Activated CD8-positive, alpha-beta memory T cell treated with anti-CD3 and anti-CD28 coated beads for 48 hours (primary cell): ENCODE measurements at places on chromosomes 11 and 22.

GRCh38 chr22:27699383-27700019 is 102.1 kb downstream of the MN1 start:
- no peak for DNase-seq

- DNase-seq = no peak
These were observed 77.6 kb downstream of the LUZP2 start for GRCh38 chr11:24574461-24574860.

DNA sequence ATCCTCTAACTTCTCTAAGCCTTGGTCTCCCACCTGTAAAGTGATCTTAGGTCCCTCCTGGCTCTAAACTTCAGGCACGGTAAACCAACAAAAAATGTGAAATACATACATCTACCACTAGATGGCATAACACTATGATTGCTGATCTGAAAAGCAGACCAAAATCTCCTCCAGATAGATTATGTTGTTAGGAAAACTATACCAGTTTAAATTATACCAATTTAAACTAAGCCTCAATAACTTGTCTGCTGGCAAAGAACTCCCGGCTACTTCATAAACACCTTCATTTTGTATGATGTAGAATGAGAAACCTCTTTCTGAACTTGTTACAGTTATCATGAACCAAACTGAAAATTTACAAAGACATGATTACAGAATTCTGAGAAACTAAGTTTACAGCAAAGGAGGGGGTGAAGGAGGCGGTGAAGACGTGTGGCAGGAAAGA is 85.9 kb downstream of the SBF2 start:
- no peak for DNase-seq

GRCh38 chr11:11409901-11410300 is 56.9 kb upstream of the CSNK2A3 start:
- no peak for DNase-seq

DNA sequence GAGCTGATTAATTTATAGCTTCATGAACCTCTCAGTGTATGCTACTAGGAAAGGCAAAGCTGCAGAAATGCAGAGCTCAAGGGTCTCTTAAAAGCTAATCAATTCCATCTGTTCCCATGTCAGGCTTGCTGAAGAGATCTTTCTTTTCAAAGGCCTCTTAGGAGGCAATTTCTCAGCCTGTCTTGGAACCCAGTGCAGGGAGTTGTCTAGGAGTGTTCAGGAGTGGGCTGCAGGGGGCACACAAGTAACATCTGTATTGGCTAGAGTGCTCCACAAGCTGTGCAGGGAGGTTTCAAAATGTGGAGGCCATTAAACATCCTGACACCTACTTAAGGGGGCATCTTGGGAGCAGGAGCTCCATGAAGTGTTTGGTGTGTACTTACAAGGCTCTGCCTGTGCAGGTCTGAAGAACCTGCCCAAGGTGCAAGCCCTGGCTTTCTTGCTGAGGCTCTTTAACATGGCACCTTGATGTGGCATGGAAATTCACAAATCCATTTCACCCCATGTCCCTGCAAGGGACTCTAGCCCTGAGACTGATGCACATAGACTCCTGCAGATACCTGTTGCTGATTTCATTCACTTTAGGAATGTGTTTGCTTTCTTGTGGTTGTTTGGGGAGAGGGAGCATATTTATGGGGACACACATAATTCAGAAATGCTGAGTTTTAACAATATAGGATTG is 134.7 kb downstream of the ME3 start:
- no peak for DNase-seq

- no peak for DNase-seq
These were observed 54.6 kb downstream of the CHRDL2 start for GRCh38 chr11:74676596-74676995.

GRCh38 chr11:123454060-123454651 is 24.1 kb downstream of the GRAMD1B start:
- peak; percentile 55 for DNase-seq

- no peak for DNase-seq
These were observed 60.2 kb downstream of the TNRC6B start for GRCh38 chr22:40237788-40238424.

GRCh38 chr11:44556735-44557409 is 8.6 kb upstream of the CD82 start:
- peak; percentile 23 for DNase-seq

DNA sequence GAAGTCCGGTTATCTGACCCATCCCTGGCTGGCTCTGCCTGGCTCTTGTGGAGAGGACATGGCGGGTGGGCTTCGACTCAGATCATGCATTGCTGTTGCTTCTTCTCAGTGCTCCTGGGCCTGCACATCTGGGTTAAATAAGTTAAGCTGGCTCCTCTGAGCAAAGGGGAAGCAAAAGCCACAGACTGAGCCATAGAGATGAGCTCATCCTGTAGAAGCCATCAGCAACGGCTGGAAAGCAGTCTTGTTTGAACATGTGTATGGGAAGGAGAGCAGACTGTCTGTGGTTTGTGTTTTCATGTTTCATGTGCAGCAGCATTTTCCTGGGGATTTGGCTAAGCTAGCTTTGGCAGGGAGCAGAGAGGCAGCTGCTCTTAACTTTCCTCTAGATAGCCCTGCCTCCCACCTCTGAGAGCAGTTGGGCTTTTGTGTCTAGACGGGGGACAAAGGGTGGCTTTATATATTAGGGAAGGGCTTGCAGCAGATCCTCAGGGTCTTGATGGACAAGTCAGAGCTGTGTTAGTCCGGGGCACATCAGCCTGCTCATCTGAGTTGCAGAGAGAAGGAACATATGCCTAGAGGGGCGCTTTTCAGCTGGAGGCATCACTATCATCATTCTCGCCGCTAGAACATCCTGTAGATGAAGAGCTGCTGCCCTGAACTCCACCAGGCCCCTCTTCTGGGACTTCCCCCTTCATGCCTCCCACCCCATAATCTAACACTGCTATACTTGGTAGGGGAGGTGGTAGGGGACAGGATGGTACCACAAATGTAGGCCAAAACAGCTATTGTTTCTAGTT is 14.9 kb downstream of the DCPS start:
- no peak for DNase-seq

DNA sequence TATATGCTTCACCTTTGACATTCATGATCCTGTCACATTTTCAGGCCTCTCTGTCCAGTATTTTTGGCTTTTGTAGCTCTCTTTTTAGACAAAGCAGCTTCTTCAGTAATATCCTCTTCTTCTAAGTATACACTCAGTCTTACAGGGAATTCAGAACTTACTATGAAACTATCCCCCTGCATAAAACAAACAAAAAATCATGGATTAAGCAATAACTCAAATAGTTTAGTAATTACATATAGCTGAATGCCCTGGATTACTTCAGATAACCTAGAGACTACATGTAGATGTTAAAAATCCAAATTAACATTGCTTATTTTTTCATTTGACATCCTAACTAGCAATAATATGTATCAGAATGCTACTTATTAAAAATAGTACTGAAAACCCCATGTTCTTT is 5.2 kb downstream of the TAF1D start:
- DNase-seq = no peak

DNA sequence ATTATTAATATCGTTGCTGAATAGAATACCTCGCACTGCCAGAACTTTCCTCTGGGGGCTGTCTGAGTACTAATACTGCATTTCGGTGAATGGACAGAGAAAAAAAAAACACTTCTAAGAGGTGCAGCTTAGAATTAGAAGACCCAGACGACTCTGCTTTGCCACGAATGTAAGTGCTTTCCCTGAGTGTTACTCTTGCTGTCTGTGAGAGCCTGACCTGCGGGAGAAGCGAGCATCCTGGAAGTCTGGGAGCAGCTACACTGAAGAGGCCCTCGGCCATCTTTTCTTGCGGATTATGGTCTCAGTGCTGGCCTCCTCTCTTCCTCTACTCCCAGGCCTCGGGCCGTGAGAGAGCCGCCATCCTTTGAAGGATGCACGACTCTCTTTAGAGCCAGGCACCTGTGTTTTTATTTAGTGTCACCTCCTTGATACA is 94.9 kb downstream of the SCN3B start:
- DNase-seq = no peak

DNA sequence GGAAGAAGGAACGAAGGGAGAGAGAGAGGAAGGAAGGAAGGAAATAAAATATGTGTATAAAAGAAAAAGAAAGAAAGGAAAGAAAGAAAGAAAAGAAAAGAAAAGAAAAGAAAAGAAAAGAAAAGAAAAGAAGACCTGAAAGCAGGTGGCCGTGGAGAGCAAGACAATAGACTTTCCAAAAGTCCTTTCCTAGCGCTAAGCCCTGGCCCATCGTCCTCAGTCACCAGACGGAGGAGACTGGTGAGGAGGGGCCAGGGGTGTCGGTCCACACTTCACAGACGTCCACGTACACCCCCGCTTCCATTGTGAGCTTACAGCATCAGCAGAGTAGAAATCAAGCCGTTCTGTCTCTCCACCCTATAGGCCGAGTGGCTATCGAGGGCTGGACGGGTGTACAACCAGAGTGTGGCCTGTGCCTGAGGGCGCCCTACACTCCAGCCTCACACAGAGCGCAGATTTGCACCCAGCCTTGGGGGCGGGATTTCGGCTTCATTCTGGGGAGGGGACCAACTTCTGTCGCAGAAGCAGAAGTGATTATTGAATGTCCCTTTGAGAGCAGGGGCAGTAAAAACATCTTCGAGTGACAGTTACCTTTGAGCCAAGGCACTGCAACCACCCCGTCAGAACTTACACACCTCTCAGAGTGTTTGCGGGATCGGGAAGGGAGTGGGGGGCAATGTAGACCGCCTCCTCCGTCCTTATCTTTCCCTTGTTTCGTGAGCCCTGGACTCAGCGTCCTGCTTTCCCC is 2.0 kb upstream of the BSX start:
- no peak for DNase-seq

GRCh38 chr11:105168457-105168856 is 28.9 kb upstream of the CARD18 start:
- no peak for DNase-seq

DNA sequence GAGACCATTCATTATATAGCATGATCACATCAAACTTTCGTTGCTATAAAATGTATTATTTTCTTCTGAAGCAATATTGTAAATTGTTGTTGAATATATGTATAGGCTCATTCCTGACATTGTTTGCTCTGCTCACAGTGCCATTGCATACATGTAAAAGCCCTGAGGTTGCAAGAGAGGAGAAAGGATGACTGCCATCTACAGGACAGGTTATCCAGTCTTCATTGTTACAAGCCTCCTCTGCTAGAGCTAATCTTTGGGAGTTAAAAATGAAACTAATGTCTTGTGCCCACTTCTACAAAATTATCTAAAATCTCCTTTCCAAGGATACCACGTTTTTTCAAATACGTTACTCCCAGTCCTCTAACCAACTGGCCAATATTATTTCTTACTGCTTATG is 16.4 kb upstream of the OR5AL1 start:
- no peak for DNase-seq

DNA sequence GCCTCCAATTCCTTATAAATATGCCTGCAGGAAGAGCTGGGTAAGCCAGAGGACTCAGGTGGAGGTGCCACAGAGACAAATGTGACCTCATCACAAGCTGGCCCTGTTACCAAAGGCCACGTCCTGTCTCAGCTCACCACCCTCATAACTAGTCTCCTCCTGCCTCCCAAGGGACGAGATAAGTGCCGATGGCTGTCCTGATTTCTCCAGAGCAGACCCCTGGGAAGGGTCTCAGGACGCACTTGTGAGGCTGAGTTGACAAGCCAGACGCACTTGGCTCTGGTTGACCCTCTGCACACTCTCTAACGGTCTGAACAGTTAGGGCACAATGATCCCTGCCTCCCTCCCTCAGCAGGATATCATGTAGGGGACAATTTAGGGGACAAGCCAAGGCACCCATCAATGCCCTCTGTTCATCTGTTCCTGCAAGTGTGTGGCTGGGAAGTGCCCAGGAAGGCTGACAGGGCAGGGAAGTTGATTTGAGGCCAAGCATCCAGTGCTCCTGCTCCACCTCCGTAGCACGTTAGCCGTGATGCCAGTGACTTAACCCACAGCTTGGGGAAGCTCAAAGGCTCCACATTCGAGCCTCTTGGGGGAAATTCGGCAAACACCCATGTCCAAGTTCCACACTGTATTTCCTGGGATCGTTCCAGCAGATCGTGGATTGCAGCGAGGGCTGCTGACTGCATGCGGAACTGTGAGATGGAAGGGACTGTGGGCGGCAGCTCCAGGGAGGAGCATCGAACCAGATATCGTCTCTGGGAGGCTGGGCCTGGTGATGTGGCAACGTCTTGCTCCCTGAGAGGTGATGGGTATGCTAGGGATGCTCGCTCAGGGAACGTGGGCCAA is 2.8 kb downstream of the SMIM38 start:
- no peak for DNase-seq

GRCh38 chr11:19501631-19502030 is 211.0 kb upstream of the NAV2 start:
- DNase-seq = no peak
